ENCODE measurements at places on chromosomes 5 and 9.

GRCh38 chr5:181142054-181142453, 5.3 kb upstream of the OR2V2 start:
- DNase-seq, result no peak

GRCh38 chr5:64165500-64166200, at the start of gene RNF180:
Gene RNF180 (plus strand): TSS chr5:64165843. CDS start chr5:64200808, 34,965 bp downstream.
- DNase-seq, result no peak

DNA sequence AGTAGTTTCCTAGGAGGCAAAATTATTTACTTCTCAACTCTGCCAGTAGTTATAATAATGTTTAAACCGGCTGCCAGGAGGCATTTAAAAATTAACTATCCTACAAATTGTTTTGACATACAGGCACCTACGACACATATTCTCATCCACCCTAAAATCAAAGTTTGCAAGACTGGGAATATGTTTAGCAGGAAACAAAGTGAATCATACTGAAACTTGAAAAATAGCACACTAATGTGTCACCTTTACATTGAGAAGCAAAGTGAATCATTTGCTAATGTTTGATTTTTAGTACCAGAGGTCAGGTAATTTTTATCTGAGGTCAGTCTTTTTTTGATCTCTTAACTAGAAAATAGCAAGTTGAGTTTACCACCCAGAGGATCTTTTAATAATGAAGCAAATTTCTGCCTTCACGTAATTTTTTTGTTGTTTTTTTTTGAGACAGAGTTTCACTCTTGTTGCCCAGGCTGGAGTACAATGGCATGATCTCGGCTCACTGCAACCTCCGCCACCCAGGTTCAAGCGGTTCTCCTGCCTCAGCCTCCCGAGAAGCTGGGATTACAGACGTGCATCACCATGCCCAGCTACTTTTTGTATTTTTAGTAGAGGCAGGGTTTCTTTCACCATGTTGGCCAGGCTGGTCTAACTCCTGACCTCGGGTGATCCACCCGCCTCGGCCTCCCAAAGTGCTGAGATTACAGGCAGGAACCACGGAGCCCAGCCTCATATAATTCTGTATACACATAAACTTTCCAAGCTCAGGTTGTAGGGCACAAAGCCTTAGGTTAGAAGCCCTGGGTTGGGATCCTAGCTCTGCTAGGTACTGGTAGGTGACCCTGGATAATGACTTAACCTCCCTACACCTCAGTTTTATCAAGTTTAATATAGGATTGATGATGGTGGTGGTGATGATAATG, 124.3 kb downstream of the UGCG start:
- no peak for DNase-seq

GRCh38 chr9:77977210-77977611, 54.4 kb downstream of the GNAQ start:
- DNase-seq, result peak; percentile 29

- DNase-seq, result no peak
Observed at GRCh38 chr5:109589239-109589638, 100.5 kb upstream of the MAN2A1 start.

DNA sequence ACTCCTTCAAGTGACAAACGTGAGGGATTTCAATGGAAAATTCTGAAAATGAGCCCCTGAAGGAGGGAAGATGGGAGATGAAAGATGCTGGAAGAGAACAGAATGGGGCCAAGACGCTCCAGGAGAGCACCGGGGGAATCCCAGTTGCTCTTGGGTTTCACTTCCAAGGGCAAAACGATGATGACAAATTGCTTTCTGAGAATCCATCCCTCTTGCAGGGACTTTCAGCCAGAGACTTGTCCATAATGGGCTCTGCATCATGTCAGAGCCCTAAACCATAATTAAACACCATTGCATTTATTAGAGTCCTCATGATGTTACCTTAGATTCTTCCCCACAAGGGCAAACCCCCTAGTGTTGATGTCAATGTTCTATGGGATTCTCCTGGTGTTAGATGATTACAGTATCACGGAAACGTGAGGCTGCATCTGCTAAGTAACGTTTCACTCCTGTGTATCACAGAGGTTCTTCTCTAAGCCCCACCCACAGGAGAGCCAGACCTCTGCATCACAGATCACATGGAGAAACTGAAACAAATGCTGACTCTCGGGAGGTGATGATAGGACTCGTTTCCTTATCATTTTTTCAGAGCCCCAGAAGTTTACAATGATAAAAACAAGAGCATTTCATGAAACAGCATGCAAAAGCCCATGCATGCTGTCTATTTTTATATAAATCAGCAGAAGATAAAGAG, 114.4 kb downstream of the TENT4A start:
- DNase-seq, result peak; percentile 24

DNA sequence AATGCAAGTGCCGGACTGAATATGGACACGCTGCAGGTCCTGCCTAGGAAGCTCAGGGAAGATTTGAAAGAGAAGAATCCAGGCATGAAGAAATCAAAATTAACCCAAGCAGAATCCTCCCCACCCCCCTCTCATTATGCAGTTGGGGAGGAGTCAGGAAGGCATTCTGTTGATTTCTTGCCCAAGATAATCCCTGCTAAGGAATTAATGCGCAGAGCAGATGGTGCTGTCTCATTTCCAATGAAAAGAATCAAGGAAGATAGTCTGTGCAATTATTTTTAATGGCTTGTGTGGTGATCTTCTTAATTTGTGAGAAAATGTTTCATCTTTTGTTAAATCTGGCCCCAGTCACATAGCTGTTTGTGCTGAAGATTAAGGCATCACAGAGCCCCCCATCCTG, 145.0 kb downstream of the ZNF462 start:
- no peak for DNase-seq

DNA sequence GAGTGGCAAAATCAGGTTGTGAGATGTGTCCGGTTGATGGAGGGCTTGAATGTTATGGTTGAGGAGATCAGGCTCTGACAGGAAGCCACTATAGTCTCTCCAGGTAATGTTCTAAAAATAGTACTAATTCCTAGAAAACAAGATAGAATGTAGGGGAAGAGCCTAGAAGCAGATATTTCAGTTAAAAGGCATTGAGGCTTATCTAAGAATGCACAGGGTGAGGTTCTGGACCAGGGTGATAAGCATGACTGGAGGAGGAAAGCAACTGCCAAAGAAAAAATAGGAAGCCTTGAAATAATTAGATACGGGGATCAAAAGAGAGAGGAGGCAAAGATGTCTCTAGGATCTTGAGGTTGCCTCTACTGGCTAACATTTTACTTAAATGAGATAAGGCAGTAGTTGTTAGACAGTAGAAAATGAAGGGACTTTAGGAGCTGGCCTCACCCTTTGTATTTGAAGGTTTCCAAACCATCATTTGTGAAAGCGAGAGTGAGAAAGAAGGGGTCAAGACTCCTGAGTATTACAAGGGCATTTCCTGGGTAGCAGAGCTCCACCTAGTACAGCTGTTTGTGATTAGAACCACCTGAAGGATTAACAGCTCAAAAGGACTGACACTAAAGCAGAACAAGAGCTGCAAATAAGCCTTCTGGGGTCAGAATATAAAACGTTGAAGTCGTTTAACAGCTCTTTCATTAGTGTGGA, 15.4 kb upstream of the ARL15 start:
- DNase-seq, result no peak

GRCh38 chr5:89320421-89321277, 437.7 kb upstream of the MEF2C start:
- no peak for DNase-seq

DNA sequence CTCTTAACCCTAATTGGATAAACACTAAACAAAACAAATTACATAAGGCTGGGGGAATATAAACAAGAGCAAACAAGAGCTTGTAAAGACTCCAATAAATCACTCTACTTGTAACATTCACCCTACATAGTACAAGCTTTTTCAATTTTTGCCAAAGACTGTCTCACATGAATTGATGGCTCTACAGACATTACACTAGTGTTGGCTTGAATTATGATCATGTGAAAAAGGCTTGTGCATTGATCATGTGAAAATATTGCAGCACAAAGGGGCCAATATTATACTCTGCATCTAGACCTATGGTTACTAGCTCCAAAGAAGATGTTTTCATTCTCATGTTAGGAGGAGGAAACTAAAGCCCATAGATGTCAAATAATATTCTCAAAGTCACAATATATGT, 212.6 kb downstream of the MCTP1 start:
- no peak for DNase-seq

DNA sequence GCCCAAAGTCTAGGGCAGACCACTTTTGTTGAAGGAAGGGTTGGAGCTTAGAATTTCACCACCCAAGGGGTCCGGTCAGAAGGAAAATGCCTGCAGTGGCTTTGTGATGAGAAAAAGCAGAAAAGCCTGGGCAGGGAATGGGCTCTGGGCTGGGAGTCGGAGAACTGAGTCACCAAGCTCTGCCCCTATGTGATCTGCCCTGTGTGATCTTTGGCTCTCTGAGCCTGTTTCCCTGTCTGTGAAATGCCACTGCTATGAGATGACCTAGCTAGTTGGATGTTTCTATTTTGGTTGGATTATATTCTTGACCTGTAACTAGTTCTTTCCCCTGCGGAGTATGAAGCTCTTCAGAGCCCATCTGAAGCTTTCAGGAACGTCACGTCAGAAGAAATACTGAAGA, 9.8 kb downstream of the POLR1E start:
- DNase-seq, result no peak

Data from T-helper 1 cell (primary cell).